Eye (tissue), 1 donor: ENCODE measurements at places on chromosomes 12 and 14.
A peak's percentile ranks its signal among the peaks of the same experiment; 100 is the strongest.

DNA sequence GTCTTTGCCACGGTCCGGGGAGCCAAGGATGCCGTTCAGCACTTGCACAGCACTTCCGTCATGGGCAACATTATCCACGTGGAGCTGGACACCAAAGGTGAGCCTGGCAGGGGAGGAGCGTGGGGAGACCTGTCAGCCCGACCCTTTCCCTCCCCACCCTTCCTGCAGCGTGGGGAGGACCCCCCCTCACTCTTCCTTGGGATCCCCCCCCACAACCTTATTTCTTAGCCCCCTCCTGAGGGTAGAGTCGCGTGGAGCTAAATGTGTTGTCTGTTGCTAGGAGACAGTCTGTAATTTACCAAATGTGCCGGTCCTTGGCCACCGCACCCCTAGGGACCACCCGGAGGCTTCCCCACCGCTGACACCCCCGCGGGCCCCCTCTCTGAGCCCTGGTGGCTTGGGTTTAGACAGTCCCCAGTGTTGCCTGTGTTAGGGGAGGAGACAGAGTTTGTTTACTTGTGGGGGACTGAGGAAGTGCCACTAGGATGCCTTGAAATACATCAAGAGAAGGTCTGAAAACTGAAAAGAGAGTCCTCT is 2.3 kb downstream of the SETD1B start:
- DNase-seq, result peak; percentile 46

GRCh38 chr14:47220096-47220495 is 455.3 kb downstream of the MDGA2 start:
- DNase-seq, result no peak

DNA sequence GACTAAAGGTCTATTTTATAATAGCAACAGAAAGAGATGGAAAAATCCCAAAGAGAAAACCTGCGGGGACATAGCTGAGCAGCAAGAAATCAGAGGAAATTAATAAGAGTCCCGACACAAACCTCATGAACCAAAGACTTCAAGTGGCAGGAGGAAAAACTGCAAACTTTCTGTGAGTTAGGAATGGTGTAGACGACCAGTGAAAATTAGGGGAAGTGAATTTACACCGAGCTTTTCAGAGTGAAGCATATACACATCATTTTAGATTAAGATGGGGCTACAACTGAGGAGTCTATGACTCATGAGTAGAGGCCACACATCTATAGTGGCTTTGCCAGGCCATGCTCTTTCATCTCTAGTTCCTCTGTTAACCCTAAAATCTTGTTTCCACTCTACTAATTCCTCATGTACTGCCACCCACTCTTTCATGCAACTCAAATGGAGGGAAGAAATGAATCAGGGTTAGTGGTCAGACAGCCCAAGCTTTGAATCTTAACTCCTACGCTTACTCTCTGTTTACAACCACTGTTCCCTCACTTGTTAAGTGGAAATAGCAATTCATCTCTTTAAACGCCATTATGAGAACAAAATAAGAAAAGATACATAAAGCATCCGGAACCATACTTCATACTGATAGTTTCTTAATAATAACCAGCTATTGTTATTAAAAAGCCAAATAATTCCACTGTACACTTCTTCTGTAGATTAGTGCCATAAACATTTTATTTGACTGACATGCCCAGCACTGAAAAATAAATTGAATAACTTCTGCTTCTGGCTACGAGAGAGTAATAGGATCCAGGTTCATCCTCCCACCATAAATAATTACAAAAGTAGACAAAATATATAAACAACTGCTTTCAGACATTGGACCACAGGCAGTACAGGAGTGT is 219.3 kb downstream of the RMST start:
- DNase-seq, result no peak

GRCh38 chr14:70881549-70882177 is 25.6 kb upstream of the PCNX1 start:
- no peak for DNase-seq

DNA sequence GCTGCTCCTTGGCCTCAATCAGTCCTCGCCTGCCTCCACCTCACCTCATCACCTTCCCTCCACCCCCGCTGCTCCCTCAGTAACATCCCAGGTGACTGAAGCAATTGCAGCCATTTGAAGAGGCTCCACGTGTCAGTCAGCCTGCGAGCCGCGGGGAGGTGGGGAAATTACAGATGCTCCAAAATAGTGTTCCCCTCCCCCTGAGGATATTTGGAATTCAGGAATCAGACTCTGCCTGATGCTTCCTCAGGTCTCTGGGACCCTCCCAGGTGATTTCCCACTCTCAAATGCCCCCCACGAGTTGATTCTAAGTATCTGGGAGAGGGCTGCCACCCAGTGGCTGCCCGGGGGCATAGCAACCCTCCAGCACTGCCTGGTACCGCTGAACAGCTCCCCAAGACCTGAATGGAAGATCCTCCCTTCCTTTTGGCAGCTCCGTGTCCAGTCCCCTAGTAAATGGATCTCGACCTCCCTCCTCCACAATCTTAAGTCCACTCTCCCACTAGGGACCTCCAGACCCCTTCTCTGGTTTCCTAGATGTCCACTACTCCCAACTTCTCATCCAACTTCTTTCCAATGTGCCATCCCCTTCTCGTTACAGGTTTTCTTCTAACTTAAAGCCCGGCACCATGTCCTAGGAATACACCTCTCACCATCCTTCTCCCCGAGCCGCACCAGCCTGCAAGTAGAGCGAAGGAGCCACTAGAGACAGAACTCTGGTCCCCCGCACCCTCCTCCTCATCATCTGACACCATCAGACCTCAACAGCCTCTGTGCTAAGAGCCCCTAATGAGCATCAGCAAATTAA is 1.4 kb upstream of the ASIC1 start:
- DNase-seq, result peak; percentile 71

- DNase-seq, result no peak
Observed at GRCh38 chr12:7061138-7061537, 620 bp downstream of the C1S start.

DNA sequence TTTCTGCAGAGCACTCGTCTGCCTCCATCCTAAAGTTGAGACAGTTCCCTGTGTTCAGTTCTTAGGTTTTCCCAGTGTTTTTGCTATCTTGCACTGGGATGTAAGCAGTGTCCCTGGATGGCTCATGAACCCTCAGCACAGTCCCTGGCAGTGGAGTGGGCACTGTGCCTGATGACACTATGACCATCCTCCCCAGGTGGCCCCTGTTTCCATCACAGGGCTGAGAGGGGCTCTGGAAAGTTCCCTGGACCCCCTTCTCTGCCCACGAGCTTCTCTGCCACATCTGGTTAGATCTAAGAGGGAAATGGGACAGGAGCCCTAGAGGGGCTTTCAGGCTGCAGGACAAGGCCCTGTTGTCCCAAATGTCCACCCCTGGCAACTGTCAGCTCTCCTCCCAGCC is 249.8 kb upstream of the SFSWAP start:
- no peak for DNase-seq

- no peak for DNase-seq
Observed at GRCh38 chr14:72810201-72810600, 83.7 kb downstream of the DPF3 start.

GRCh38 chr12:21350975-21351374 is 16.3 kb upstream of the SLCO1A2 start:
- no peak for DNase-seq

GRCh38 chr12:43312991-43313505 is 239.0 kb downstream of the ADAMTS20 start:
- no peak for DNase-seq

- no peak for DNase-seq
Observed at GRCh38 chr14:31300296-31300695, 92.7 kb upstream of the HECTD1 start.

DNA sequence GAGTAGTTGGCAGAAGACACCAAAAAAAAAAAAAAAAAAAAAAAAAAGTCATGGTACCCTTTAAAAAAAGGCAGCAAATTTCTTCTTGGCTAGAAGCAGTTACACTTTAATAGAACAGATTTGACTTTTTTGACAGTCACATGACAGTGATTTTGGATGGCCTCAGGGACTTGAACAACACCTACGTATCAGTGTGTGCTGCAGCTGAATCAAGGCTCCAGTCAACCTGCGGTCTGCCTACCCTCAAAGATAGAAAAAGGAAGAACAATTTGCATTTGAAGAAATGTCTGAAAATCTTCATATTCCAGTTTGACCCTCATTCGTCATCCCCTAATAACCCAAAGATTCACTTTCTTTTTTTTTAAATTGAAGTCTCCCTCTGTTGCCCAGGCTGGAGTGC is 53.9 kb downstream of the MDM2 start:
- no peak for DNase-seq

GRCh38 chr12:67222302-67222701 is 46.9 kb upstream of the CAND1 start:
- peak; percentile 43 for DNase-seq

GRCh38 chr14:65079201-65079600 is 23.1 kb downstream of the MAX start:
- DNase-seq, result no peak

- peak; percentile 90 for DNase-seq
Observed at GRCh38 chr12:65948320-65949008, 124.2 kb downstream of the HMGA2 start.

GRCh38 chr14:61661471-61662400 is 33.6 kb upstream of the HIF1A start:
- DNase-seq, result no peak

GRCh38 chr12:115049614-115050013 is 365.6 kb upstream of the TBX3 start:
- no peak for DNase-seq

- no peak for DNase-seq
Observed at GRCh38 chr12:9668161-9669018, 1.1 kb upstream of the CLEC2D start.

- no peak for DNase-seq
Observed at GRCh38 chr14:58882577-58883018, 244.8 kb downstream of the DACT1 start.

GRCh38 chr12:105761075-105761474 is 377.7 kb downstream of the NUAK1 start:
- DNase-seq, result no peak

GRCh38 chr14:68599896-68600610 is 192.8 kb downstream of the ZFP36L1 start:
- peak; percentile 80 for DNase-seq

DNA sequence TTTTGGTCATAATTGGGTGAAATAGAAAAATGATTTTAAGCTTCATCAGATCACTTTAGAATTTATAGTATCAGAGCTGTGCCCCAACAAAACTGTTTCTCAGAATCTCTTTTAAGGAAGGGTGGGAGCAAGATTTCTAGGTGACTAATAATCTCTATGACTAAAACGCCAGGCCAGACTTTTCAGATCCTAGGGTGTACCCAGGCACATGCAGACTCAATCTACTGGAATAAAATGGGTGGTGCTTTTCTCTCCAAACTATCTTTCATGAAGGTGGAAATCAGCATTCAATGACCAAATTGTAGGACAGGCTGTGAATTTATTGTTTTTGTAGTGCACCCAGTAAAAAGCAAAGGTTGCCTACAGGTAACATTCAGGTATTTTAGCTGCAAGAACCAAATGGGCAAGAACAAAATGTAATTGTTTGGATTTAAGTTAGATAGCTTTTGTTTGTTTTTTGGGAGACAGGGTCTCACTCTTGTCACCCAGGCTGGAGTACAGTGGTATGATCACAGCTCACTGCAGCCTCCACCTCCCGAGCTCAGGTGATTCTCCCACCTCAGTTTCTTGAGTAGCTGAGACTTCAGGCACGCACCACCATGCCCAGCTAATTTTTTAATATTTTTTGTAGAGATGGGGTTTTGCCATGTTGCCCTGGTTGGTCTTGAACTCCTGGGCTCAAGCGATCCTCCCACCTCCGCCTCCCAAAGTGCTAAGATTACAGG is 49.5 kb downstream of the PPP2R5C start:
- DNase-seq, result peak; percentile 35

- no peak for DNase-seq
Observed at GRCh38 chr12:105588106-105588505, 257.6 kb downstream of the C12orf75 start.

GRCh38 chr14:56183631-56184157 is 65.5 kb downstream of the PELI2 start:
- no peak for DNase-seq

GRCh38 chr14:60622210-60622916 is 26.9 kb downstream of the SIX1 start:
- peak; percentile 27 for DNase-seq

DNA sequence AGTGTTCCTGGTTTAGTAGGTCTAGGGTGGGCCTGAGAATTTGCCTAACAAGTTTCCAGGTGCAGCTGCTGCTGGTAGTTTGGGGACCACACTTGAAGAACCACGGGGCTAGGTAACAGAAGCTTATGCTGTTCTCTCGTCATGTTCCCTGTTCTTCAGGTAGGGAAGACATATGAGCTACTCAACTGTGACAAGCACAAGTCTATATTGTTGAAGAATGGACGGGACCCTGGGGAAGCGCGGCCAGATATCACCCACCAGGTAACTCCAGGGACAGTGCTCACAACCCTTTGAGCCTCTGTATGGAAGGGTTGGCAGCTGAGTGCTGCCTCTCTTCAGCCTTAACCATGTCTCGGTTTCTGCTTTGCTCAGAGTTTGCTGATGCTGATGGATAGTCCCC is 3.5 kb downstream of the EMG1 start:
- no peak for DNase-seq

GRCh38 chr12:122934722-122935121 is 31.5 kb downstream of the ABCB9 start:
- no peak for DNase-seq

DNA sequence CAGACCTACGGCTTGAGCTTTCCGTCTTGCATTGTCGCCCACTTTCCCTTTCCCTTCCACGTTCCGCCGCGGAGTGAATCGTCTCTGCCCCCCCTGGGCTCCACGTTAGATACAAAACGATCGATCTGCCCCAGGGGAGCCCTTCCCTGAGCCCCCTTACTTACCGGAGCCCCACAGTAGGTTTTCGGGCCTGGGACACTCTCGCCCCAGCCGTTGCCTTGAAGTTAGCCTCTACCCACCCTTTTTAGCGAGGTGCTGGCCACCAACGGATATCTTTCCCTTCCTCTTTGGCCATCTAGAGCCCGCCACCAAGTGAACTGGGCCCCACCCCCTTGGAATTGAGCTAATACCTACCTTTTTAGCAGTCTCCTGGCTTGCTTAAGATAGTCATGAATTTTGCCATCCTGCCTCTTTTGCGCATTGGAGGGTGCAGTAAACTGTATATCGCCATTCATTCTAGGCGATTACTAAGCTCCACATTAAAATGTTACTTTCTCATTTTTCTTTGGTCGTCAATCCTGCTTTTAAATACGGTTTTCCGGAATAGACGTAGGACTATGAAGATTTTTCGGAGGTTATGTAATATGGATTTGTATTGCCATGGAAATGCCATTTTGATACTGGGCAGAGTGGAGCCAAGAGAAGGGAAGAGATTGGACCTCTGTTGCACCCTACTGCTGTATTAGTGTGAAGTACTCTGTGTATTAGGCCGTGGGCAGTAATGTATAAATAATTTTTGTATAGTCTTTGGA is 764 bp downstream of the RBM25 start:
- no peak for DNase-seq

- peak; percentile 30 for DNase-seq
Observed at GRCh38 chr12:90152897-90153624, 444.4 kb upstream of the ATP2B1 start.

- peak; percentile 73 for DNase-seq
Observed at GRCh38 chr14:97218691-97219430, 421.7 kb downstream of the VRK1 start.

DNA sequence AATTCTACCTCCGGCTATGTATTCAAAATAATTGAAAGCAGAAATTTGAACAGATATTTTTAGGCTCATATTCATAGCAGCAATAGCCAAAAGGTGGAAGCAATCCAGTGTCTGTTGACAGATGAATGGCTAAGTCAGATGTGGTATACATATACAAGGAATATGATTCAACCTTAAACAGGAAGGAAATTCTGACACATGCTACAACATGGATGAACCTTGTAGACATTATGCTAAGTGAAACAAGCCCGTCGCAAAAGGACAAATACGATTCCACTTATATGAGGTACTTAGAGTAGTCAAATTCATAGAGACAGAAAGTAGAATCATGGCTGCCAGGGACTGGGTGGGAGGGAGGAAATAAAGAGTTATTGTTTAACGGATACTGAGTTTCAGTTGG is 331.6 kb downstream of the PCNX1 start:
- DNase-seq, result no peak
